ENCODE measurements at places on chromosomes 12 and 14.

DNA sequence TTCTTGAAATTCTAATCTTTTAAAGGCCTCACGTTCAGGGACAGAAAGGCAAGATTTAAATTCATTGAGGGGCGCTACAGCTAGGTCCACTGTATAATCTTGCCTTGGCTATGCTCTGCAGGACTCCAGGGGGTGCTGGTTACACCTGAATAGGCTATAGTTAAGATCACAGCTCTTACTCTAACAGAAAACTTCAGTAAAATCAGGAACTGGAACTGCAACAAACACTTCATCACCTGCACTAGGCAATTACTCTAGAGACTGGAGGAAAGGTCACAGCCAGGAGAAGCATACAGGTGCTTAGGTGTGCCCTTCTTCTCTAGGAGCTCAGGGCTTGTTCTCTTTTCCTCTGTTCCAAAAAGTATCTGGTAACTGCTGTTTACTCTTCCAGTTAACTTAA lies 20.9 kb downstream of the SLCO1C1 start:
- no peak for DNase-seq

DNA sequence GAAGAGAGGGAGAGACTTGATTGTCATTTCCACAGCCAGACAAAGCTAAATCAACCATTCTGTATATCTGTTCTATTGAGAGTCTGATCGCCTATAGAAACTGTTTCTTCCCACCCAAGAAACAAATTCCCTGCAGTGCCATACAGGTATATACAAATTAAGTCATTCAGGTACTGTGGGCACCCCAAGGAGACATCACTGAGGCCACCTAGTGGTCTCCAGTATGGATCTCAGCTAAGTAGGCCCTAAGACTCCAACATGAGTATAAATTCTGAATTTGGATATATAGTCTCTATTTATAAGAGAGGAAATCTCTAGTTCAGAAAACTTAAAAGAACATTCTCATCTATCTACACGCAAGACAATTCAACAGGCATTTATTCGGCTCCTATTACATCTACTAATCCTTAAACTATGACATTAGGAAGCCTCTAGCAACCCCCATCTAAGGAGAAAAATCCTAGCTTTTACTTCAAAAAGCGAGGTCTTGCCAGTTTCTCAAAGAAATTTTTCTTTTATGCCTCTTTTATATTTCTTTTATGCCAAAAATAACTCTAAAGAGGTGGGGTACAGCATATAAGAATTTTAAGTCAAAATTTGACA lies 62.6 kb downstream of the DCAF5 start:
- DNase-seq: no peak

DNA sequence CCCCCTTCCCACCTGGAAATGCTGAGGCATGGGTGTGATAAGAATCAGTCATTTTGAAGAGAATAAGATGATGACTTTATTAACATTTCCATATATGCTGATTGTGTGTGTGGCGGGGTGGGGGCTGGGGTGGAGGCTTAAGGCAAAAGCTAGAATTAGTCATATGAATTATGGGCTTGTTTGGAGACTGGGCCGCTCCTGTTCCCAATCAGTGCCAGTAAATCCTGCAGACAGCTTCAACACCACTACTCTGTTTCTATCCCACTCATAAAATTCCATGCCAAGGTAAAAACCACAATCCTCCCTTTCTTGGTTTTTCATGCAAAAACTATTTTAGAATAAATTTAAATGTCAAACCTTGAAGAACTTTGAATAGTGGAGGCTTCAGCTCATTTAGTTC lies 29.9 kb upstream of the SLC38A2 start:
- DNase-seq: no peak

- no peak for DNase-seq
Measured at GRCh38 chr12:537772-538171, 78.0 kb downstream of the B4GALNT3 start.

- DNase-seq: no peak
Measured at GRCh38 chr12:77151030-77151429, 85.7 kb upstream of the E2F7 start.

DNA sequence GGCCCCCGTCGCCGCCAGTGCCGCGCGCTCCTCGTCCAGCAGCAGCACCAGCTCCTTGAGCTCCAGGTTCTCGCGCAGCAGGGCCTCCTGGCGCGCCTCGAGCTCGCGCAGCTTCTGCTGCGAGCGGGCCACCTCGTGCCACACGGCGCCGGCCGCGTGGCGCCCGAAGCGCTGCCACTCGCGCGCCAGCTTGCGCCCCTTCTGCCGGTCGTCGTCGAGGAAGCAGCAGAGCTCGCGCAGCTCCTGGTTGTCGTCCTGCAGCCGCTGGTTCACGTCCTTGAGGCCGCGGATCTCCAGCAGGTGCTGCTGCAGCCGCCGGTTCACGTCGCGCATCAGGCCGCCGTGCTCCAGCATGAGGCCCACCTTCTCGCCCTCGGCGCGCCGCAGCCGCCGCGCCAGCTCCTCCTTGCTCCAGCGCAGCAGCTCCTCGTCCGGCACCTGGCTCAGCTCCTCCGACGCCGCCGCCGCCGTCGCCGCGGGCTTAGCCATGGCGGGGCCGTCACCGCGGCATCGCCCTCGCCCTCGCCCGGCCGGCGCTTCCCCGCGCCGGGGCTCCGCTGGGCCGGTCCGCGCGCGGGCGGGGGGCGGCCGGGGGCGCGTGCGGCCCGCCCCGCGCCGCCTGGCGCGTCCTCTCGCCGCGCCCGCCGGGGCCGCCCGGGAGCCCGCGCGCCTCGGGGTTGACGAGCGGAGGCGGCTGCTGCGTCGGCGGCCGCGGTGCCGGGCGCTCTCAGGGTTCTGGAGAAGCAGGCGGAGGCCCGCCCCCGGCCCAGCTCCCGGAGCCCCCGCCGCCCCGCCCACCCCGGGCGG lies at the start of gene CCDC85C:
CCDC85C (minus strand) TSS at position 737 of the 807 bp plus-strand sequence; CDS start at position 489, 248 bp downstream.
- no peak for DNase-seq

DNA sequence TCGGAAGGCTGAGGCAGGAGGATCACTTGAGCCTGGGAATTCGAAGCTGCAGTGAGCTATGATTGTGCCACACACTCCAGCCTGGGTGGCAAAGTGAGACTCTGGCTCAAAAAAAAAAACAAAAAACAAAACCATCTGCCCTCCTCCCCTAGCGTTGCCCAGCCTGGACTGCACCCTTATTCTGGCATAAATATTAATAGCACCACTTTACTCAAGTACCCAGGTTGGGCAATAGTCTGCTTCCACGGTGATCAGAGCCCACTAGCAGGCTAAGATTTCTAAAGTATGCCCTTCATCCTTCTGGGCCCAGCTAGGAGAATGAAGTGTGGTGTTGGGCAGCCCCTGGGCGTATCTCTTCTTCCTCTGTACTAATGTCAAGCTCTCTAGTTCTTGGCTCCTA lies 33.3 kb downstream of the KCTD10 start:
- DNase-seq: no peak

DNA sequence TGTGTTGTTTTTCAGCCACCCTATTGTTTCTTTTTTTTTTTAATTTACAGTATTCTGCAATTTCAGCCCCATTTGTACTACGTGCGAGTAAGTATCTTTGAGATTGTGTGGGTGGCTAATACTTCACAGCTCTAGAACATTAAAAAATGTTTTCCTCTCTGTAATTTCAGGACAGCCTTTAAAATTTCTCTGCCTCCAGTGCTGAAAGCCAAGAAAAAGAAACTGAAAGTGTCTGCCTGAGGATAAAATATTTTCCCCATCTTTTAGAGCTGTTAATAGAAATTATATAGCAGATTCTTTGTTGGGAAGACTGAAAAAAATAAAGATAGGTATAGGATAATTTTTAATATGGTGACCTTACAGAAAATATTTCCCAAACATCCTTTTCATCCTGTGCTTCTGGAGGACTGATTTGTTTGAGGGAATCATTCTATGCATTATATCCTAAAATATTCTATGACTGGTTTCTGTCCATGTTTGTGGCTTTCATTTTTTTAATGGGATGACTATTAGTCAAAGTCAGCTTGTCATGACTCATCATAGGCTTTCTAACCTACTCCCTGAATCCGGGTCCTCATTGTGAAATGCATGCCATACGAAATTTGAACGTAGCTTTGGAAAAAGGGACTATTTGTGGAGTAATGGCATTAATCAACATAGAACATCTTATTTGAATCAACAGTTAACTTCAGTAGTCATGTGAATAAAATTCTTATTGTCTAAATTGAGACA lies 10.8 kb upstream of the TCTN2 start:
- DNase-seq: no peak

All from stimulated activated CD4-positive, alpha-beta T cell treated with anti-CD3 and anti-CD28 coated beads, Interleukin-1b, Interleukin-23, amount 100 ng/mL, for 1 hour (primary cell).